ENCODE measurements at places on chromosomes 5 and 9.

GRCh38 chr5:167629634-167630033 is 661.8 kb upstream of the WWC1 start:
- no peak for DNase-seq

GRCh38 chr5:149799965-149800516 is 69.9 kb downstream of the PPARGC1B start:
- DNase-seq, result no peak

DNA sequence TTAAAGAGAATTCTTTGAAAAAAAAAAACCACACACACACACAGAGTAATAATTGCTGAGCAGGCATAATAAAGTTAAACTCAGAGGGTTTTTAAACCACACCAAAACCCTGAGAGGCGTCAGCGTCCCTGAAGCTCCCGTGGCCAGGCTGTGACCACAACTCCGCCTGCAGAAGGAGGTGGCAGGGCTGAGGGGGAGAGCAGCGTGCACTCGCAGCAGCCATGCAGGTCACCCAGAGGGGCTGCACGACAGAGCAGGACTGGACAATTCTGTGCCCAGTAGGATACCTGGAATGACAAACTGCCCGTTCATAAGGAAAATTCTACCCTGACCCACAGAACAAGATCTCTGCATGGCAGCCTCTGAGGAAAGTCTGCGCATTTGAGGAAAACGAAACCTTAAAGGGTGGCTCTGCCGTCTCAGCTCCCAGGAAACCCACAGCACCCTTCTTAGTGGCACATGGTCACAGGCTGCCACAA is 44.0 kb downstream of the ROR2 start:
- DNase-seq, result no peak

DNA sequence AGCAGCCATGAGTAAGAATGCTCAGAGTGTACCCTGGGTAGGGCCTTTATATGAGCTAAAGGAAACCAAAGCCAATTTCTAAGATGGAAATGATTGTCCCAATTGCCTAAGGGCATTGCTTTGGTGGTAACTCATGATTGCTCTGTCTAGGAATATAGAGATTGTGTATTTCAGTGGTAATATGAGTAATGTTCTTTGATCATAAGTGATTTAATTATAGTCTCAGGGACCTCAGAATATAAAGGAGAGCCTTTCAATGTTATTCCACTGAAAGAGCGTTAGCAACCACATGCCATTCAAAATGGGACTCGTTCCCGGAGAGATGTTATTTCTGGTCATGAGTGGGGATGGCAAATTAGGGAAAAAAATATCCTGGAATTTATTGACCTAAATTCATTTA is 340.5 kb downstream of the ARHGEF28 start:
- DNase-seq, result no peak

GRCh38 chr9:37034305-37034937 is 353 bp upstream of the PAX5 start:
- no peak for DNase-seq

DNA sequence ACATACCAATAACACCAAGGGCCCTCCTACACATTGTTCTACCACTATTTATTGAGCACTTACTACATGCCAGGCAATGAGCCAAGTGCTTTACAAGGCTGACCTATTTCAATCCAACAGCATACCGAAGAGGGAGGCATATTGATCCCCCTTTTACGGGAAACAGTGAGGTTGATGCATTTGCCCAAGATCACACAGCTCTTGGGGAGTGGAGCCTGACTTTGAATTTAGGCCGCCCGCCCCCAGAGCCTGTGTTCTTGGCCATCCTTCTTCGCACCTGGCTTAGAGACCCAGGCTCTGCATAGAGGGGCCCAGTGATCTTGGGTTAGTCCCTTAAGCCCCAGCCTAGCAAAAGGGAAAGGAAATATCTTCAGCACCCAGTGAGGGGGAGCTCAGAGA is 158.1 kb upstream of the IER5L start:
- no peak for DNase-seq

GRCh38 chr5:5306696-5307095 is 115.8 kb upstream of the ICE1 start:
- no peak for DNase-seq

- DNase-seq, result no peak
Observed at GRCh38 chr5:167966979-167967378, 324.5 kb upstream of the WWC1 start.

- DNase-seq, result no peak
Observed at GRCh38 chr9:125462861-125463291, 201.2 kb downstream of the GAPVD1 start.

- DNase-seq, result peak; percentile 83
Observed at GRCh38 chr5:1294835-1295649, at the start of gene TERT. Gene TERT (minus strand): TSS chr5:1295068. CDS start chr5:1294989, 79 bp downstream.

DNA sequence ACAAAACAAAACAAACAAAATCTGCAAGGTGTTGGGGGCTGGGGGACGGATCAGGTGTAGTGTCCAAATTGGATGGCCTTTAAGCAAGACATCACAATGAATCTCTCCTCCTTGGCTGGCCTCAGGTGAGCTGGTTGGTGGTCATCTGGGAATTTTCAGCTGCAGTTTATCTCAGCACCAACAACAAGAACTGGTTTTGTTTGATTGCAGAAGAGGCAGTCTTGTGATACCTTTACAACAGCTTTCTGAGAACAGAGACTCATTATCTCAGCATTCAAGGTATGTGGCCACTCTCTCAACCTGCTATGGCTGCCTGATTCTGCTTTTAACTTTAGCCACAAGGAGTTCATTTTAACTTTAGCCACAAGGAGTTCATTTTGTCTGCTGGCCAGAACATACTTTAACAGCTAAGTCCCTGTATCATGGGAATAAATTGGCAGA is 1543.4 kb downstream of the EFNA5 start:
- no peak for DNase-seq

DNA sequence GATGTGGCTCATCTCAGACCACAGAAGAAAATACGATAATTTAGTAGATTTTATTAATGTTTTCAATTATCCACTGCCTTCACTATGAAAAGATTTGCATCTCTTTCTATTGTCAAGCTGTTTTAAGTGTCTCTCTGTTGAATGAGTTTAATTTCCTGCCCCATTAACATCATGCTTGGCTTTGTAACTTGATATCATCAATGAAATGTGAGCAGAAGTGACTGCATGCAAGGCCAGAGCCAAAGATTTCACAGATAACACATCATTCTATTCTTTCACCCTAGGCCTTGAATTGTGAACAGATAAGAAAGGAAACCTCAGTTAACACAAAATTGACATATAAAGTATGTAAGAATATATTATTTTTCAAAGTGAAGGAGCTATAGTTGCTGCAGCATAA is 986.4 kb upstream of the CDH18 start:
- no peak for DNase-seq

- no peak for DNase-seq
Observed at GRCh38 chr5:143693651-143694252, 118.2 kb upstream of the HMHB1 start.

- DNase-seq, result no peak
Observed at GRCh38 chr5:134503937-134504437, 21.5 kb upstream of the JADE2 start.

GRCh38 chr9:2559192-2560152 is 62.1 kb upstream of the VLDLR start:
- no peak for DNase-seq

DNA sequence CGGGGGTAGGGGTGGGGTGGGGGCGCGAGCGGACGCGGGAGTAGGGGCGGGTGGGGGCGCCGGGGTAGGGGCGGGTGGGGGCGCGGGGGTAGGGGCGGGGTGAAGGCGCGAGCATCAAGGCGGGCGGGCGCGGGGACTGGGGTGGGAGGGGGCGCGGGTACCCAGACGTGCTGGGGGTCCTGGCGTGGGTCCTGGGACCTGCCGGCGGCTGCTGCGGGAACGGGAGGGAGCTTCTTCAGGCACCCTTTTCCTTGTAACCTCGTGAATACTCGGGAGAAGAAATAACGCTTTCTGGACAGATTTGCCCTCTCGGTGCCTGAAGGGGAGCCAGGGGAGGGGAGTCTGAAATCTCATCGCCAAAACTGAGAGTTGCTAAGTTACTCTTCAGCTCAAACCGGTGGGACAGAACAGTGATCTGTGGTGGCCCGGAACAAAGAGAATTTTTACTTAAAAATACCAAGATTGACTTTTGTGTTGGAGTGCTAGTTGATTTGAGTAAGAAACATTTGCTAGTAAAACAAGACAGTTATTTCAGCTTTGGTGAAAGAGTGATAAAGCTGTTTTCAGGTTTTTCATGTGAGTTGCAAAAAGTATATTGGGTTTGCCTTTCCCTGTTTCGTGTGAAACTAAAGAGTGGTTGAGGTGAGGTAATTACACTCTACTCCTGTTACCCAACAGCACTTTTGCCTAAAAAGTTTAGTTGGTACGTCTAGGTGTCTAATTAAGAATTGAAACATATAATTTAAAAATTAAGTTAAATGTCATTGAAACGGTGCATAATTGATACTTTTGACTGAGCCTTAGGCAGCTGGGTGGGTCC is 643 bp downstream of the PLEKHG4B start:
- DNase-seq, result no peak

- no peak for DNase-seq
Observed at GRCh38 chr5:5492087-5492933, 69.8 kb downstream of the ICE1 start.

- DNase-seq, result no peak
Observed at GRCh38 chr5:73587923-73588322, 22.4 kb downstream of the UTP15 start.

DNA sequence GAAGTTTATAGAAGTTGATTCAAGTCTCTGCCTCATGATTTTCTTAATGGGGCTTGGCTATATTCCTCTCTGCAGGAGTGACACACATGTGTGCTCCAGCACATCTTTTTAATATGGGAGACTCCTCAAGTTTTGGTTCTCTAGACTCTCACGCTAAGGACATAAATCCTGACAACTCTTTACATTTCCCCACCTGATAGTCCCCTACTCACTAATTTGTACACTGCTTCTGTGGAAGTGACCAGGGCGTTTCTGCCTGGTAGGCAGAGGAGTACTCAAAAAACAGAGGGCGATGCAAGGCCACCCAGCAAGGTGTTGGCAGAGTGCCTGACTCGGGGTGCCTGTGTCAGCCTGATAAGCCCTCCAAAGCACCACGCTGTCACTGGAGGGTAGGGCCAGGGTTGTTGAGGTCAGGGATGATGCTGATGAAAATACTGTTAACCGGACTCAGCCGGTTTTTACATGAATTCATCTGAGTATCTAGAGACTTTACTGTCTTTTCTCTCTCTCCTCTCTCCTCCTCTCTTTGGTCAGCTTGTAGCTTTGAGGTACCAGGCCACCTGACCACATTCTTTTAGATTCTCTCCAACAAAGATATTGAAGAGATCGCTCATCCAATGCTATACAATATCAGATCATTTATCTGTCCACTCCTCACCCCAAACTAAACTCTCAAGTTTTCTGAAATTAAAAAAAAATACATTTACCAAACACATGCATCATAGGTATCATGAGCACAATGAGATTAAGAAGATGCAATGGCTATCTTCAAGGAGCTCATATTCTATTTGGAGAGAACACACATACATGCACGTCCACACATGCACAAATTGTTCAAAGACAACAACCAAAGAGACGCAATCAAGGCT is 205.2 kb downstream of the PIK3R1 start:
- no peak for DNase-seq

GRCh38 chr9:137456061-137456863 is 2.9 kb downstream of the NSMF start:
- DNase-seq, result no peak

DNA sequence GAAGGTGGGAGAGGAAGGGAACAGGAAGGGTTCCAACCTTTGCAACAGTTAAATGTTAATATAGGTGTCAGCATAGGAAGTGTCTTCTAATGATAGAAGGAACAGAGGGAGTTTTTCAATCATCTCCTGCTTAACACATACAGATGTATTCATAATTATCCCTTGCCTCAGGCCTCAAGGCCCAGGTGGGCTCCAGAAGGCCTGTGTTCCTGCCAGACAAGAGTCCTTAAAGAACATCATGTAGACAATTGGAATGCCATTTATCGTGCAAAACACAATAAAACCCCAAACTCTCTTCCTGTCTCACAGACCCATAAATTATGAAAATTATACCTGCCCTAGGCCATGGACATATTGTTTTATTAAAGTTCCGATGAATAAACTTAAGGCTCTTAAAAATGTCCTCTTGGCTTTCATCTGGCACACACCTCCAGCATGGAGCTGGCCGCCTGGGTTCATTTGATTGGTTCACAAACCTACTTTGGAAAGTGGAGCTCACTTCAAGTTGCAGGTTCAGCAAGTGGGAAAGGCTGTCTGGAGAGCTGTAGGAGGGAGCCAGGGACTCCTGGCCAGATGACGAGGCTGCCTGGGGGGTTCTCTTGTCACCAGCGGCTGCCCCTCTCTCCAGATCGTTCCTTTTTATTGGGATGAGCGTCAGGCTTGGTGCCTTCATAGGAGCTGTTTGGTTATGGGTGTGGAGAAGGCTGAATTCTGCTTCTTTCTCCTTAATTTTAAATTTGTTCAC is 17.5 kb downstream of the SPRY4 start:
- DNase-seq, result no peak

DNA sequence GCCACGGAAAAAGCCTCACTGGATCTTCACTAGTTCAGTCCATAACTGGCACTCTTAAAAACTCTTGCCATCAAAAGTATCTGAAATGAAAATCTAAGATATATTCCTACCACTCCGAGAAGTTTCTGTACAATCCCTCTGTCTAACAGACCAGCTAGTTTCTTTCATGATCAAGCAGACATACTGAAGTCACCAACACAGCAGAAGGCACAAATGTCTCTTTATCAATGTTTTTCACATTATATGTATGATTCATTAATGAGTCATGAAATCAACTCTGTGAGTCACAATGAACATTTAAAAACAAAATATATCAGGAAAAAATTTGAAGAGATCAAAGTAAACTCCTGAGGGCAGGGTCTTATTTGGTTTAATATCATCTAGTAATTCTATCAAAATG is 50.8 kb downstream of the F2R start:
- DNase-seq, result no peak

- DNase-seq, result no peak
Observed at GRCh38 chr9:19186232-19186631, 44.3 kb upstream of the DENND4C start.

GRCh38 chr9:89480825-89481537 is 16.9 kb downstream of the SEMA4D start:
- DNase-seq, result no peak

- DNase-seq, result no peak
Observed at GRCh38 chr5:139709582-139710318, 61.6 kb downstream of the CXXC5 start.

GRCh38 chr5:45385321-45386058 is 310.7 kb downstream of the HCN1 start:
- no peak for DNase-seq

DNA sequence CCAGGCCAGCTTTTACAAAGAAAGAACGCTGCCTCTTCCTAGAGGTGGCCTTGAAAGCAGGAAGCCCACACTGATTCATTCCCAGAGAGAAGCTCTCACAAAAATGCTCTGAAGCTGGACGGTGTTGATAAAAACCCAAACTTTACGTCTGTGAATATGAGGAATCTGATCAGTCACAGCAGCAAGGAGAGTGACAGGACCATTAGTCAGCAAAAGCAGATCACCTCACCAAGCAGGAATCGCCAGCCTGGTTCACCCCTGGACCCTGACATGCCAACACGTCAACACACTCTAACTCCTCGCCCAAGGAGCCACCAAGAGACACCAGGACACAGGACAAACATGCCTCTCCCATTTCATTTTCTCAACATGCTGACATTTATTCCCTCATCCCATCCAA is 70.6 kb upstream of the ZNF622 start:
- no peak for DNase-seq

GRCh38 chr9:93960971-93961841 is 6.1 kb upstream of the BARX1 start:
- DNase-seq, result no peak

- DNase-seq, result no peak
Observed at GRCh38 chr9:5112646-5113045, 72.8 kb downstream of the INSL6 start.
